ENCODE measurements at places on chromosomes 2 and 18.

DNA sequence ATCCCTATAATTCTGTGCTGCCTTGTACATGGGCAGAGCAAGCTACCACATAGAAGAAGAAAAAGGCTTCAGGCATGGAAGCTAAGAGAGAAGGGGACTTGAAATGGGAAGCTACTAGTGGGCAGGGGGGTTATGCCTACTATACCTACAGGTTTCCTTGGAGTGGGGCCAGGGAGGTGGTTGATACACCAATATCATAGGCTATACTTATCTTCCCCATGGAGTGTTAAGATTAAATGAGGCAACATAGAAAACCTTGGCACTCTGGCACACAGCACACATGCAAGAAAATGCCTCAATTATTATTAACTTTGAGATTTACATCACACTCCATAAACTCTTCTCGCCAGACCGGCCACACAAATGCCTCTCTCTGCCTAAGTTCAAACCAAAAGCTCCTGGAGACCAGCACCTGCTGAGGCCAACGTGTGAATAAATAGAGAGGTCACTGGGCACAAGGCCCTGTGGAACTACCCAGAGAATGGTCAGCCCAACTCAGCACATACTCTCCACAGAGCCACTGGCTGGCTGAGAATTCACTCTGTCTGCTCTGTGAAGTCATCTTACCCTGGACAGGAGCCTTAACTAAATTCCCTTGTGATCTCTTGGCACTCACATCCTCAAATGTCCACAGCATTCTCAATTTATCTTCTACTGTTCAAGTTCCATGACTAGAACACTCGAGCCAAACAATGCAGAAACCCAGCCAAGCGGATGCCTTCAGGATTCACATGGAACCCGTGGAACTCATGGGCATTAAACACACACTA is 498.7 kb downstream of the BCL11A start:
- no peak for DNase-seq

DNA sequence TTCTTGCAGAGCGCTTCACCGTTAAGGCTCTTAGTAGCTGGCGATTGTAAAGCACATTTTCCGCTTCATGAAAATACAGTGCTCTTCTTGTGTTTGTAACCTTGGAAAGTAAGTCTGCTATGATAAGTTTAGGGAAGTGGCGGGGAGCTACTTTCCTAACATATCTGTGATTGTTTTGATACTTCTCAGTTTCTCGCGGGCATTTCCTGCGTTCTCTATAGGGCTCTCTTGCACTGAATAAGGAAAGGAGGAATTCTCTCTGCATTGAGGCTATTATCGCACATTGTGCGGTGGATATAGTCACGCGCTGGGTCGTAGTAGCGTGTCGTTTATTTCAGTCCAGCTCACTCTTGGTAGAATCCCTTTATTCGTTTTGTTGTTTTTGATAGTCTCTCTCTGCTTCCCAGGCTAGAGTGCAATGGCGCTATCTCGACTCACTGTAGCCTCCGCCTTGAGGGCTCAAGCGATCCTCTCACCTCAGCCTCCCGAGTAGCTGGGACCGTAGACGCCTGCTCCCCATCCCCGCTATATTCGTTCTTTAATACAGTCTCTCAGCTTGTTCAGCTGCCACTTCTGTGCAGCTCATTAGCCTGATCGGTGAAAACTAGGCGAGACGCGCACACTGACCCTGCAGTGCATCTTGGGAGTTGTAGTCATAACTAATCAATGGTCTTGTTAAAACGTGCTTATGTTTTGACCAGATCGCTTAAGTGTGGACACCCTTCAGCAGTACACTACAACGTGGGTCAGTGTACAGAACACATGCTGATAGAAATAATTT is 1.0 kb upstream of the PPP4R3B start:
- peak; percentile 27 for DNase-seq

GRCh38 chr2:76330865-76331264 is 620.1 kb upstream of the GCFC2 start:
- DNase-seq: no peak

DNA sequence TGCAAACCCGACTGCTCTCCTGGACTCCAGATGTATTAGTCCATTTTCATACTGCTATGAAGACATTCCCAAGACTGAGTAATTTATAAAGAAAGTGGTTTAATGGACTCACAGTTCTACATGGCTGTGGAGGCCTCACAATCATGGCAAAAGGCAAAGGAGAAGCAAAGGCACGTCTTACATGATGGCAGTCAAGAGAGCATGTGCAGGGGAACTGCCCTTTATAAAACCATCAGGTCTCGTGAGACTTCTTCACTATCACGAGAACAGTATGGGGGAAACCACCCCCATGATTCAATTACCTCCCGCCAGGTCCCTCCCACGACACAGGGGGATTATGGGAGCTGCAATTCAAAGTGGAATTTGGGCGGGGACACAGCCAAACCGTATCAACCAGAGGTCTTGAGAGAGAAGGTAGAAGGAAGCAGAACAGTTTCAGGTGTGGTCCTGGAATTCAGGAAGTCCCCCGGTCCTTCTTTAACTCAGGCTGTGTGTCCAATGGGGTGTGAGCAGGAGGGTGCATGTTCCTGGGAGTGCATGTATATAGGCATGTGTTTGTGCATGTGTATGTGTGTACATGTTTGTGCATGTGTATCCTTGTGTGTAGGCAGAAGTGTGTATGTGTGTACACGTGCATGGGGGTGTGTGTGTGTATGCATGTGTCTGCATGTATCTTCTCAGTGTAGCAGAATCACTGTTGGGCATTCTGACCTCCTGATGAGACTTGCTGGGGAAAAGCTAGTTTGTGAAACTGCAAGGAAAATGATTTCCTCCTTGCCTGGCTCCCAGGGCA is 46.2 kb downstream of the GREB1 start:
- no peak for DNase-seq

DNA sequence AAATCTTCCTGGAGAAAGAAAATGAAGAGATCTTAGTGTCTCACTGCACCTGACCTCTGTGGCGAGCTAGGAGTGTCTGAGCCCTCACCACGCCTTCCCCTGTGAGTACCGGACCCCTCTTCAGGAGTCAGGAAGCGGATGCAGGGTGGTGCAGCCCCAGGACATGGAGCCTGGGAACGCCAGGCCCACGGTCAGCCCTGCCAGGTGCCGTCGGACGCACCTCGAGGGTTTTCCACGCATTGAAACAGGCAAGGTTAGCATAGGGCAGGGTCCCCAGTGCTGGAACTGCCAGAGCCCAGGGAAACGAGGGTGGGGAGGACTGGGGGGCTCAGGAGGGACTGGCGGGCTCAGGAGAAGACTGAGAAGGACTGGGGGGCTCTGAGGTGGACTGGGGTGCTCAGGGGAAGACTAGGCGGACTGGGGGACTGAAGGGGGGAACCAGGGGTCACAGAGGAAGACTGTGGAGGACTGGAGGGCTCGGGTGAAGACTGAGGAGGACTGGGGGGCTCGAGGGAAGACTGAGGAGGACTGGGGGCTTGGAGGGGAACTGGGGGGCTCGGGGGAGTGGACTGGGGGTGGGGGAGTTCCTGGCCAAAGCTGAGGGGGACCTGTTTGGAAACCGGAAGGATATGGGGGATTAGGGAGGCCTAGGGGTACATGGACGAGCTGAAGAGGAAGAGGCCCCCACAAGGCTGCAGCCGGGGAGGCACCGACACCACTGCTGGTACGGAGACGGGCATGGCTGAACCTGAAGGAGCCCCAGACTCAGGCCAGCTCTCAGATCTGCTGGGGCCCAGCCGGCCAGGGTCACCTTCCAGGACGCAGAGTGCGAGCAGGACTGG is 65.2 kb upstream of the SNTG2 start:
- DNase-seq: no peak

- DNase-seq: no peak
These were observed 354.2 kb downstream of the EN1 start for GRCh38 chr2:118493213-118493612.
